ENCODE measurements at places on chromosomes 7 and 10.

GRCh38 chr10:100009793-100010676, at the start of gene DNMBP:
DNMBP (minus strand) TSS chr10:100009947; CDS start chr10:99972124, 37,823 bp downstream.
- peak; percentile 74 for DNase-seq

GRCh38 chr7:503575-504111, 16.0 kb downstream of the PDGFA start:
- DNase-seq, result no peak

- no peak for DNase-seq
These were observed 7.7 kb downstream of the CCDC136 start for GRCh38 chr7:128799451-128799850.

DNA sequence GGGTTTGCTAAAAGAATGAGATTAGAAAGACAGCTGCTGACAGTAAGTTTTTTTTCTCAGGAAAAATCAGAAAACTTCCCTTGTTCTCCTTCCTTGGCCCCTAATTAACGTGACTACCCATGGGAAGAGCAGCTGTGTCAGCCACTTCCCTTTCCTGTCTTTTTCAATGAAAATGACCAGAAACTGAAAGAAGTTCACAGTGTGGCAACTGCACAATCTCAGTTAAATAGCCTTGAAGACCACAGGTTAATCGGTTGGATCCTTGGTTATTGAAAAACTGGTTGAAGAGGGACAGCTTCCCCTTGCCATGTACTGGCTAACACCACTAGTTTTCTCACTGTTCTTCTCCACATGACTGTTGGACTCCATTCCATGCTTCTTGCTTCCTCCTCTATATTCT, 148.8 kb upstream of the AGR3 start:
- DNase-seq, result no peak

- no peak for DNase-seq
These were observed 1.8 kb upstream of the GAD2 start for GRCh38 chr10:26214551-26215395.

DNA sequence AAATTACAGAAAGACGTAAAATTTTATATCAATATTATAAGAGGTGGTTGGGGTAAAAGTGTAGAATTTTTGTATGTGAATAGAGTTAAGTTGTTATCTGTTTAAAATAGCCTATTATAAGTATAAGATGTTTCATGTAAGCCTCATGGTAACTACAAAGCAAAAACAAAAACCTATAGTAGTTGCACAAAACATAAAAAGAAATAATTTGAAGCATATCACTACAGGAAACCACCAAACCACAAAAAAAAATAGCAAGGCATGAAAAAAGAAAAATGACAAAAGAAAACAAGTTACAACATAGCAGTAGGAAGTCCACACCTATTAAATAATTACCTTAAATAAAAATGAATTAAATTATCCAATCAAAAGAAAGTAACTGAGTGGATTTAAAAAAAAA, 12.4 kb upstream of the GSTK1 start:
- no peak for DNase-seq

DNA sequence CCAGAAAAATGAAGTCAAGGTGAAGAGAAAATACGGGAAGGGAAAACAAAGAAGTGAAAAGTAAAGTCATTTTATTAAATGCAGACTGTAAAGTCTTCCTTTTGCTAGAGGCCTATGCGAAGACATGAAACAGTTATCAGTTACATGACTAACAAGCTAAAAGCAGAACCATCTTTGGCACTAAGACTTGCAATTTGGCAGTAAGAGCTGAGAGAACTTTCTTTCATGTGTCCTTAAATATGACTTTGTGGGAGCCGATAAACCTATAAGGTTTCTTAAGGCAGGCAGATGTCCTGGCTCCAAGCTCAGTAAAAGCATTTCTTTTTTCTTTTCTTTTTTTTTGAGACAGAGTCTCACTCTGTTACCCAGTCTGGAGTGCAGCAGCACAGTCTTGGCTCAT, 10.4 kb downstream of the ANLN start:
- DNase-seq, result no peak

GRCh38 chr7:84688671-84689070, 494.1 kb upstream of the SEMA3A start:
- no peak for DNase-seq

- no peak for DNase-seq
These were observed 229.0 kb downstream of the PRPF18 start for GRCh38 chr10:13815756-13816155.

GRCh38 chr7:141024668-141025067, 9.9 kb upstream of the MRPS33 start:
- no peak for DNase-seq

GRCh38 chr7:28180031-28180363, 598 bp downstream of the JAZF1 start:
- DNase-seq, result no peak

DNA sequence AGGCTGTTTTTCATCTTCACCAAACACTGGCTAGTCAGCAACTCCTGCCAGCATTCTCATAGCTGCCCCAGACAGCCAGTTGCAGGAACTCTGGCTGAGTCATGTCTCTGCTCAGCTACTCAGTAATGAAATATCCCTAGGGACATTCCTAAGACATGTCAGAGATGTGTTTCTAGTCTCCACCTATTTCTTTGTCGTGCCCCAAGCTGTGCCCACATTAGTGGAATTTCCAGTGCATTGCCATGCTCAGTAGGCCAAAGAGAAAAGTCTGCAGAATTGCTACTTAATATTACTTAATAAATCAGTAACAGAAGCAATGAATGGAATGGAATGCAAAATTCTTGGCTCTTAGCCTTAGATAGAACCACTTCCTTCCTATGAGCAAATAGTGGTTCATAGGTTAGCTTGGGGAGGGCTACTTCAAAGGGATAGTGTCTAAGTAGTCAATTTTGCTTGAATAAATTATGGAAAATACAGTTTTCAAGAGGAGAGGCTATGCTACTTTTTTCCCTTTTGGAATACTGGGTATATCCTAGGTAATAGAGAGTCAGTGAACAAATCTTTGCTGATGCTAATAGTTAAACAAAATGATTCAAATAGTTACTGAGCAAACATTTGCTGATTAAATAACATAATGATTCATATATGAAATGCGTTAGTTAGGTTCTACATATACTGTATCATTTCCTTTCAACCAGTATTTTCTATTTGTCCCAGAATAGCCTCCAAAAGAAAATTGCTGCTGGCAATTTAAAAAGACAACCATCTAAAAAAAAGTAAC, 23.6 kb upstream of the SEMA3C start:
- DNase-seq, result no peak

DNA sequence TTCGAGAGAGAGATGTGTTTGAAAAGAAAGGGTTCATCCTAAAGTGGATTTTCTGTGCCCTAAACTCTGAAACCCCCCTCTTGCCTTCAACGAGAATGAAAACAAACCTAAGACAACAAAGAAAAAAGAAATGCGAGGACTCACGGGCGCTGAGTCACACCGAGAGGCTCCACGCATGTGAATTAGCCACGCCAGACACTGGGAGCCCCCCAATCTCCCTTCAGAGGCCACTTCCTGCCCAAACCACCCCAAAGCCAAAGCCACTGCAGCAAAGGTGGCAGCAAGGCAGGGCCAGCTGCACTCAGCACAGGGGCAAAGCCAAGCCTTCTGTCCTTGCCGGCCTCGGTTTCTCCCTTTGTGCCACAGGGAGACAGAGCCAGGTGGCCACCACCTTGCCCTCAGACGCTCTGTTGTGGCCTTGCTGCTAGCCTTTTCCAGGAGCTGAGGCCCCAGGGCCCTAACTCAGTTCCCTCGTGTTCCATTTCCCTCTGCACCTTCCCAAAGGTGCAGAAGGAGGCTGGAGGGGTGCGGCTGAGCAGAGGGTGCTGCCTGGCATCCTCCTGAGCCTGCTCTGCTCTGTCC, 93.3 kb downstream of the FAM53B start:
- DNase-seq, result peak; percentile 55

- no peak for DNase-seq
These were observed 25.2 kb upstream of the DMTF1 start for GRCh38 chr7:87127019-87127418.

- DNase-seq, result no peak
These were observed 26.3 kb upstream of the COL1A2 start for GRCh38 chr7:94368371-94368791.

GRCh38 chr7:151152643-151153513, 14.6 kb downstream of the GBX1 start:
- DNase-seq, result no peak

DNA sequence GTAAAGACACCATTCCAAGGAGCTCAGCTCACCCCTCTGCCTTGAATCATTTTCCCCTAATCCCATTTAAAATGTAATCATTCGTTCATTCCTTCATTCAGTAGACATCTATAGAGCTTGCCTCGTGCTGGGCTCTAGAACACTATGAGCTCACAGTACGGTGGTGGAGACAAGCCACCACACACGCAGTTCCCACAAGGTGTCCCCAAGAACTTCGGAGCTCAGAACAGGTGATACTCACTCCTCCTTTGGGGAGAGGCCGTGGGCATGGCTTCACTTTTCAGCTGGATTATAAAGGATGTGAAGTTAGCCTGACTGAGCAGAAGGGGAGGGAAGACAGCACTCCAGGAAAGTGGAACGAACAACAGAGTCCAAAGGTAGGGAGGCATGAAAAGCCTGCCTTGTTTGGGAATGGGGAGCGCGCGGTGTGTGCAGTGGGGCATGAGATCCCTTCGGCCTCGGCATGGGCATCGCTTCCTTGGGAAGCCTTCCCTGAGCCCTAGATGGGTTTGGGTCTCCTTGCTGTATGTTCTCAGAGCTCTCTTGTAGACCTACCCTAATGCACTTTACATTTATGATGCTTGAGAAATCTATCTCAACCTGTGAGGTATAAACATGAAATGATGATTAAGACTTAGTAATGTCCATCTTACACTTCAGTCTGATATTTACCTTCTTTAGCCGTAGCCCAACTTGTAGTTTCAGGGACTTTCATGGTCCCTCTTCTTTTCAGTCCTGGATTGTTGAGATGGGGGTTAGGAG, 809 bp upstream of the OGA start:
- DNase-seq, result no peak

GRCh38 chr7:158277219-158278141, 310.1 kb downstream of the PTPRN2 start:
- no peak for DNase-seq

DNA sequence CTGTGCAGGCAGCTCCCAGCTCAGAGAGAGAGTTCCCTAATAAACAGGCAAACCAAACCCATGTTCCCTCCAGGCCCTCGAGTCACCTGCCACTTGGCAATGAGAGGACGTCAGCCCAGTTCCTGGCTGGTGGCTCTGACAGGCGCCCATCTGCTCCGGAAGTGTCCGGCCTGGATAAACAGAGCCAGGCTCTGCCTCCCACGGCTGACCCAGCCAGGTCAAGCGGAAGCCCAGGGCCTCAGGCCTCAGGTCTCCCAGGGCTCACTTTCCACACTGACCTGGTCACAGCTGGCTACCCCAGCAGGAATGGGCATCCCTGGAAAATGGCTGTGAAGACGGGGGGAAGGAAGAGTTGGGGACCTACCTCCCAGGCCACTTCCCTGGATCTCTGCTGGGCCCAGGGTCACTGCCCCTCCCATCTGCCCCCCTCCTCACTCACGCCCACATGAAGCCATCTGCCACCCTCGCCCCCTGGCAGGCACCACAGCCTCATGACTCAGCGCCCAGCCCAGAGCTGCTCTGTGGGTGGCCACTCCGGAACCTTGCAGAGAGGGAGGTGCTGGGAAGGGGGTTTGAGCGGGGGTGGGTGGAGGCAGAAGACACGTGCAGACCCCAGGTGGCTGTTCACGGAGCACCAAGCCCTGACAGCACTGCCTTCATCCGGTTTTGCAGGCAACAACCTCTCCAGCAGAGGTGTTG, 37.4 kb upstream of the DUSP5 start:
- DNase-seq, result no peak

GRCh38 chr10:129104266-129105045, 362.6 kb upstream of the MGMT start:
- no peak for DNase-seq

DNA sequence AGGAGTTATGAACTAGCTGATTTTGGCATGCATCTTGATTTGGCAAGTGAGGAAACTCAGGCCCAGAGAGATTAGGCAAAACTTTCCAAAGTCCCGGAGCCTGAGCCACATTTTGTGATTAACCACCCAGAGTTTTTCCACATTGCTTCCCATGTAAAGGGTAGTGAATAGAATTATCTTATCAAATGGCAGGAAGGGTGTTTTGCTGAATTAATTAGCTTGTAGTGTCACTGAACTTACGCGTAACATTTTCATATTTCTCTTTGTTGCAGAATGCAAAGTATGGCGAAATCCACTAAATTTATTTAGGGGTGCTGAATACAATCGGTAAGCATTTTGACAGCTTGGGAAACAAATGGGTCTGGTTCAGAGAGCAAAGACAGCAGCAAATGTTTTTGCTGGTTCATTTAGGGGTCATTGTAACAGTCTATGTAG, 176.2 kb downstream of the ST7 start:
- no peak for DNase-seq

DNA sequence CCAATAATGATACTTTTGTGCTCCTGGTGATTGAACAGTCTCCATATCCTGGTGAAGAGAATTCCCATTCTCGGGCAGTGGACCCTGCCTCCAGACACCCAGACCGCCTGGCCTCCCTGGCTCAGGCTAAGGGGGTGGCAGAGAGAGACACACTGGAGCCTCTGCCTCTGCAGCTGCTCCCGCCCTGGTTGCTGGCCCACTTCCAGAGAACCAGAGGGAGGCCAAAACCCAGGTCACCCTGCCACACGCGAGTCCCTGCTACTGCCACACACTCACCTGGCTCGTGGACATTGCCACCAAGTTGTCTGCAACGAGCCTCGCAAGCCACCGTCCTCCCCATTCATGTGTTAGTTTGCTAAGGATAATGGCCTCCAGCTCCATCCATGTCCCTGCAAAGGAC, 221.8 kb downstream of the HPSE2 start:
- DNase-seq, result no peak

DNA sequence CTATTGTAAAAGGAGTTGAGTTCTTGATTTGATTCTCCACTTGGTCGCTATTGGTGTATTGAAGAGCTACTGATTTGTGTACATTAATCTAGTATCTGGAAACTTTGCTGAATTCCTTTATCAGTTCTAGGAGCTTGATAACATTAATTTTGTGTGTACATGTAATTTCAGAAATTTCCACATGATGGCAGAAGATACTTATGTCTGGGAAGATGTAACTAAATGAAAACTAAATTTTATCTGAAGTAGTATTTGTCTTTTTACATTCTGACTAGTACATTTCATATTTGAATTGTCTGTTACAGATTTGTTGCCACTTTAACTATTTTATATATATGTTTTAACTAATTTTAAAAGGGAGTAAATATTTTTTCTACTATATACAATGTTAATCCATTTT, 27.6 kb downstream of the SDHAF3 start:
- DNase-seq, result no peak

- DNase-seq, result no peak
These were observed 189.9 kb upstream of the ADO start for GRCh38 chr10:62614389-62615157.

Data from activated CD8-positive, alpha-beta memory T cell treated with anti-CD3 and anti-CD28 coated beads for 1 hour (primary cell).